Activated CD8-positive, alpha-beta memory T cell treated with anti-CD3 and anti-CD28 coated beads for 1 hour (primary cell): ENCODE measurements at places on chromosomes 1 and 21.

DNA sequence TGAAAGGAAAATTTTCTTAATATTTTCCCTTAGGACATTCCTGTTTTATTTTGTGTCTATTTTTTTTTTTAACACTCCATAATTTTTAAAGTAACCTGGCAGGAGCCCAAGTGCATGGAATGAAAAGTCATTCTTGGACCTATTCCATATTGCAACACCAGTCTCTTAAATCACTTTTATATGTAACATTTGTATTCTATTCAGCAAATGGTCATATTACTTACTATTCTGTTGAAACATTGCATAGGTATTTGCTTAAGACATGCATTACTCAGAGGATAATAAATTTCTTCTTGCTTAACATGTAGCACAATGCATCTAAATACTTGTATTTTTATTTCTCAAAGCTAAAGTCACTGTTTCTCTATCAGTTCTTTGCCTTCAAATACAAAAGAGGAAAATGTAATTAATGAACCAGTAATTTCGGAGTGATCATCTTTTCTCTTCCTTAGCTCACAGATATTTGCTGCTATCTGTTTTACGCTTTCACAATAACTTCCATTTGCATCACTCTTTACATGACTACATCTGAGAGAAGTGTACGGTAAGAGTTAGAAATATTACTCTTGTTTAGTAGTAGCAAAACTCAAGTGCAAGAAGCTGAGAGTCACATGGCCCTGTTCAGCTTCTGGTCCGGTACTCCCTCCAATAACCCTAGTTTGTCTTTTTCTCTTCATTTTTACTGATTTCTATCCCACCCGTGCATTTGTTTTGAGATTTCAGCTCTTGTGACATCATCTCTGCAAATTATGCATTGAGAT lies 394.8 kb downstream of the USP25 start:
- no peak for DNase-seq

DNA sequence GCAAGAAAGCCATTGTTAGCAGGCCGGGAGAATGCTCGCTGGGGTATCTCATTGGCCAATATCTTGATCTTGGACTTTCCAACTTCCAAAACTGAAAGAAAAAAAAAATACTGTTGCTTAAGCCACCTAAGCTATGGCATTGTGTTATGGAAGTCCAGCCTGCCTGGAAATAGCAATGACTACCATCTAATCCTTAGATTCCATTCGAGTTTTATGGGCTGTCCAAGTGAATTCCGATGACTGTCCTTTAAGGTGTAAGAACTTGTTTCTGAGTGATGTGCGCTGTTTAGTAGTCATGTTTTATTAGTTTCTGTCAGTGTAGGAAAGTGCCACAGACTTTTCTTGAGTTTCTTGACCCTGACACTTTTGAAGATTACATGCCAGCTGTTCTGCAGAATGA lies 762.6 kb downstream of the USP25 start:
- no peak for DNase-seq

GRCh38 chr1:155166471-155167165 lies 6.5 kb downstream of the KRTCAP2 start:
- DNase-seq: no peak

GRCh38 chr1:25103164-25103795 lies 129.0 kb downstream of the SYF2 start:
- DNase-seq: no peak
